ENCODE measurements at places on chromosomes 5 and 9.

- DNase-seq, result no peak
- no peak overlapping the region for H3K27ac ChIP-seq
- no peaks in the 10 kb centered on the region for H3K27me3 ChIP-seq
These were observed 61.5 kb downstream of the TSTD2 start for GRCh38 chr9:97571664-97572063.

DNA sequence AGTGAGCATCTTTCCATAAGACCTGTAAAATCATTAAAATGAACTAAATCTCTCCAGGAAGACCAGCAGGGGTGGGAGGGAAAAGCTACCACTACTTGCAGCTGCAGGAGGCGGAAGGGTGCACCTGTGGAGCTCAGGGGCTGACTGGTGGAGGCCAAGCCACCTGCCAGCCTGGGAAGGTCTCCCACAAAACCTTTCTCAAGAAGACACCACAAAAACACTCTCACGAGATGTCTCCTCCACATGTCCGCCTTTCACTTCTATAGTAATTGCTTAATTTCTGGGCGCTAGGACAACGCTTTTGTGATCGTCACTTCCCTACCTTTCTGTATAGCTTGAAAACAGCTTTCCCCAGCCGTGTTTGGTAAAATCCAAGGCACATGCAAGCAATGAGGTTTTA lies 114.4 kb downstream of the ROR2 start:
- H3K27ac ChIP-seq, result no peak overlapping the region
- H3K36me3 ChIP-seq, result no peaks in the 10 kb centered on the region
- H3K4me1 ChIP-seq, result no peaks in the 10 kb centered on the region
- no peak for DNase-seq

- DNase-seq, result no peak
- no peaks in the 10 kb centered on the region for H3K27me3 ChIP-seq
- H3K36me3 ChIP-seq, result no peaks in the 10 kb centered on the region
- H3K4me3 ChIP-seq, result no peak overlapping the region
- H3K27ac ChIP-seq, result no peak overlapping the region
- no peaks in the 10 kb centered on the region for H3K4me1 ChIP-seq
These were observed 40.8 kb upstream of the SLCO6A1 start for GRCh38 chr5:102539562-102539961.

GRCh38 chr5:124692324-124692723 lies 54.1 kb downstream of the ZNF608 start:
- no peaks in the 10 kb centered on the region for H3K36me3 ChIP-seq
- no peak overlapping the region for H3K27ac ChIP-seq
- no peaks in the 10 kb centered on the region for H3K4me1 ChIP-seq
- no peak for DNase-seq

DNA sequence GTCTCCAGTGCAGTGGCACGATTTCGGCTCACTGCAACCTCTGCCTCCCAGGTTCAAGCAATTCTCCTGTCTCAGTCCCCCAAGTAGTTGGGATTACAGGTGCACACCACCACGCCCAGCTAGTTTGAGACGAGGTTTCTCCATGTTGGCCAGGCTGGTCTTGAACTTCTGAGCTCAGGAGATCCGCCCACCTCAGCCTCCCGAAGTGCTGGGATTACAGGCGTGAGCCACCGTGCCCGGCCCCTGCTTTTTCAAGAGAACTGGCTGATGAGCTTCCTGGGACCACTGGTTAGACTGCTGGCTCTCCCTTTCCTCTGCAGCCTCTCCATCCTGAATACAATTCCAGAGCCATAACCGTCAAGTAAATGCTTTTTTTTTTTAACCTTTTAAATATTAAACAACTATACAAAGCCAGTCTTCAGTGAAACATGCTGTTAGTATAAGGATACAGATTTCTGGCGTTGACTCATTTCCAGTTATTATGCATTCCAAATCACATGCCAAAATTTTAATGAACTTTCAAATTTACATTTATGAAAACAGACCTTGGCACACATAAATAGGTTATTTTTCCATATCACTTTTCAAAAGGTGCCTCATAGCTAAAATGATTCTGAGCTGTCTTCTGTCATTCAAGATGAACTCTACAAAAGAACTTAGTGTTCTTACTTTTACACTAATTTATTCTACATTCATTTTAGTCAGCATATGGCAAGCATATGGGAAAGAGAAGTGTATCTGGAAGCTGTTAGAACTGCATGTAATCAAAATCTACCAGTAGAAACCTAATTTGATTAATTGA lies 116.0 kb downstream of the MLLT3 start:
- no peak for DNase-seq
- H3K27me3 ChIP-seq, result no peaks in the 10 kb centered on the region
- H3K27ac ChIP-seq, result no peak overlapping the region
- no peaks in the 10 kb centered on the region for H3K36me3 ChIP-seq

All from CD14-positive monocyte (primary cell).